ENCODE measurements at places on chromosomes 13 and 19. TPM values are rescaled to one million over a fixed set of nuclear protein-coding genes. Genes with fewer than 3 reads are reported as not detected.

ZNF540 gene
- 0.15 TPM for total RNA-seq

GNG8 gene
- total RNA-seq = not detected

OR10H1 gene
- not detected for total RNA-seq

NLRP4 gene
- total RNA-seq = not detected

CD37 gene
- not detected for total RNA-seq

KLK15 gene
- total RNA-seq = not detected
